ENCODE measurements at places on chromosomes 1 and 21.

GRCh38 chr1:227741166-227741870, 6.1 kb downstream of the SNAP47 start:
- no peak for DNase-seq

- no peak for DNase-seq
These were observed 107.1 kb upstream of the PAXBP1 start for GRCh38 chr21:32878661-32879060.

GRCh38 chr21:45513003-45513717, 29.1 kb downstream of the SLC19A1 start:
- DNase-seq: no peak

GRCh38 chr1:184965944-184966860, 8.1 kb downstream of the NIBAN1 start:
- DNase-seq: no peak

DNA sequence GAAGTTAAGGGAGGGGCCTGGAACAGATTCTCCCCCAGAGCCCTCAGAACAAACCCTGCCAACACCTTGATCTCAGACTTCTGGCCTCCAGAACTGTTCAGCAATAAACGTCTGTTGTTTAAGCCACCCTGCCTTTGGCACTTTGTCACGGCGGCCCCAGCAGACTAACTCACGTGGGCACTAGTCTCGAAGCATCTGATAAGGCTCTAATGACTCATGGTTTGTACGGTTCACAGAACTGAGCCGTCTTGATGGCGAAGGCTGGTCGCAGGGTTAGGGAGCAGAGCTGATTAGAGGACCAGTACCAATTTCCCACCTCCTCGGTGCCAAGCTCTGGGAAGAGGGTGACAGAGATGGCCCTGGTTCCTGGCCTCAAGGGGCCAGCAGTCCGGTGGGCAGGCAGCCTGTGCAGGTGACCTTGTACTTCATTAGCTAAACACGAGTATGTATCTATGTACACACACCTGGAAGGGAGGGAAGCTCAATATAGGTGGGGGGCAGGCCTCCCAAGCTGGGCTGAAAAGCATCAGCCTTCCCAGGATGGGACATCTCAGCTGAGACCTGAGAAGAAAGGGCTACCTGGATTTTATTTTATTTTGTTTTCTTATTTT, 112.8 kb downstream of the MRPS6 start:
- no peak for DNase-seq

- DNase-seq: no peak
These were observed 434.6 kb upstream of the ADGRL2 start for GRCh38 chr1:81366173-81366572.

DNA sequence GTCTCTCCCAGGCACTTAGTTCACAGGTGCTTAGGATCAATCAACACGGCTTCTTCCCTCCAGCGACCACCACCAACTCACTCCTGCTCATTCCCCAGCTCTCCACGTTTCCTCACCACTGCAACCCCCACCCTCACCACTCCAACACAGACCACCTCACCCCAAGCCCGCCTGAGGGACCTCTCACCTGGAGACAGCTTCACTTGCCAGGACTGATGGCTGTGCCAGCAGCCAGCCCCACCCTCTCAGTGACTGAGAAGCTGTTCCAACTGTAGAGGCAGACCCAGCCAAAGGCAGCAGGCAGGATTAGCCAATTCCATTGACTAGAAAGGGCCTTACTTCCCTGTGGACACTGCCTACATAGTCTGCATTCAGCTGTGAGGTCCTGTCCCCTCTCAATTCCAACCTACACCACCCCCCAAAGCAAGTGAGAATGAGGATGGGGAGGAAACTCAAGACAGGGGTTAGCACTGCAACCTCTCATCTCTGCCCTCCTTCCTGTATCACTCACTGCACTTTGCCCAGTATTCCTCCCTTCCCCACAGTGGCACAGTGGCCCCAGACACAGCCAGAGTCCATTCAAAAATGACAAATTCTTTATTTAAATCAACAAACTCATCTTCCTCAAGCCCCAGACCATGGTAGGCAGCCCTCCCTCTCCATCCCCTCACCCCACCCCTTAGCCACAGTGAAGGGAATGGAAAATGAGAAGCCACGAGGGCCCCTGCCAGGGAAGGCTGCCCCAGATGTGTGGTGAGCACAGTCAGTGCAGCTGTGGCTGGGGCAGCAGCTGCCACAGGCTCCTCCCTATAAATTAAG, 7.6 kb downstream of the TAGLN2 start:
- DNase-seq: no peak

DNA sequence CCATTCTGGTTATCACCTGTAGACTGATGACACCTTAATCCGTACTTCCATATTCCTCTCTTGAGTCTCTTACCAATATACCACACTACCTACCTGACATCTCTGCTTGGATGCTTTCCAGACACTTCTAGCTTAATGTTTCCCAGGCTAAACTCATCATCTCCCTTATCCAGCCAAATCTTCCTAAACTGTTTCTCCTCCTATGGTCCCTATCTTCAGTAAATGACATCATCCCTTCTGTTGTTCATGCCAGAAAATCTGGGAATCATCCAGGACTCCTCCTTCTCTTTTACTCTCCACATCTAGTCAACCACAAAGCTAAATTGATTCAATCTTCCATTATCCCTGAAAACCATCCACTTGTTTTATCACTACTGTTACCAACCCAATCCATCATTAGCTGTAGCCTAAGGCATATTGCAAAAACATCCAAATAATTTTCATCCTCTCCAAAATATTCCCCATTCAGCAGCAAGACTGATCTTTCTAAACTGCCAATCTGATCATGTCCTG, 464.1 kb upstream of the BEND5 start:
- no peak for DNase-seq

DNA sequence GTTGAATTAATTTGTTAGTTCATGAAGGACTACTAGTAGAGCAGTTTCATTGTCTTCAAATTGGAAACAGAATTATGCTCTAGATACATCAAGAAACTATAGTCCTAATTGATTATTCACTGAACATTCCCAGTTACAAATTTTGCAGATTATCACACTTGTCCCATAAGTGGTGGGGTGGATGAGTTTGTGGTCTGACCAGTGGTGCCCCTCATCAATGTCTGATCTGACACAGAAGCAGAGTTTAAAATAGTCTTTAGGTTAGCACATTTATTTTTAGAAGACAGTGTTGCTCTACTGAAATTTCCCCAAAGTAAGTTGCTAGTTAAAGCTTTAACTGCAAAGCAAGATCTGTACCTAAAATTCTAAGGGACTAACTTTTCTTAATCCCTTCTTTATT, 42.9 kb downstream of the INKA2 start:
- no peak for DNase-seq

GRCh38 chr1:240086726-240087125, 5.0 kb upstream of the FMN2 start:
- DNase-seq: no peak

DNA sequence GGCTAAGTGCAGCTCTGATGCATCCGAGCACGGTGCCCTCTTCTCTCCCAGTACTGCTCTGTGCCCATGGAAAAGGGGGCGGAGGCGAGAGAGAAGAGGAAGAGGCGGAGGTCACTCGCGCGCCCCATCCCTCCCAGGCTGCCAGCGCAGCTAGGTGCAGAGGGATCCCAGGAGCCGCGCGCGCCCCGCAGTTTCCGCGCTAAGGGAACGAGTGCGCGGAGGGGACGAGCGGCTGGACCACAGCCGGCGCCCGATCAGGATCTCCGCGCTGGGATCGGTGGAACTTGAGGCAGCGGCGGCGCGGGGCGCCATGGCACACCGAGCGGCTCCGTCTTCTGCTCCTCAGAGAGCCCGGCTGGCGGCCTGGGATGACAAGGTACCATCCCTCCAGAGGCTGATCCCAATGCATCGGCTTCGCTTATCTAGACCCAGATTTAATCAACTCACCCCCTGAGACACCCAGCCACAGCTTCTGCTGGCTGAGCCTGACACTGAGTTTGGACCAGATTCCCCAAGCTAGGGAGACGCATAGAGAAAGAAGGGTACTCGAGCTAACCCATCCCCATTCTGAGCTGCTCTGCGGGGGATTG, at the start of gene PTGFR:
Gene PTGFR (plus strand): TSS at position 114 of the 590 bp plus-strand sequence. CDS start 1,770 bp downstream, outside the sequence.
- no peak for DNase-seq

Measured in right renal pelvis (tissue), 4 donors.